ENCODE measurements at places on chromosomes 5 and 9.

DNA sequence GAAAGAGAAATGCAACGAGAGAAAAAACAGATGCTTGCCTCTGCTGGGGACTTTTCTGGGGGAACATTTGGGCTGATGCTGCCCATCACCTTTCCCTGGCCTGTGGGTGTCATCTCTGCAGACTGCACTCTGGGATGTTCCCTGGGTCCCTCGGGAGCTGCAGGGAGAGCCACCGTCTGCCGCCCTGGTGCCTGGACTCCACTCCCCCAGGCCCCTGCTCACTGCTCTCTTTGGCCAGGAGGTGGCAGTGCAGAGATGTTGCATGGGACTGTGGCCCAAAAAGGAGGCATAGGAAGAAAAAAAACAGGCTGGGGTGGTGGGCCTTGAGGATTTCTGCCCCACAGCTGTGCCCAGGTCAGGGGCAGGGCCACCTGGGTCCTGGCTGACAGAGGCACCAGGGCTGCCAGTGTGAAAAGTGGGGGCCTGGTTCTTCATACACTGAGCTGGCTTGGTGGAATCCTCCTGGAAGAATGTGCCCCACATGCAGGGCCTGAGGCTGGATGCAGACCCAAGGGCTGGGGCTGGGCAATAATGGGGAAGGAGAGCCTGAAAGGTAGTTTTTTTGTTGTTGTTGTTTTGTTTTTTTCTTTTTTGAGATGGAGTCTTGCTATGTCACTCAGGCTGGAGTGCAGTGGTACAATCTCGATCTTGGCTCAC is 353.6 kb downstream of the SLIT3 start:
- DNase-seq: no peak

DNA sequence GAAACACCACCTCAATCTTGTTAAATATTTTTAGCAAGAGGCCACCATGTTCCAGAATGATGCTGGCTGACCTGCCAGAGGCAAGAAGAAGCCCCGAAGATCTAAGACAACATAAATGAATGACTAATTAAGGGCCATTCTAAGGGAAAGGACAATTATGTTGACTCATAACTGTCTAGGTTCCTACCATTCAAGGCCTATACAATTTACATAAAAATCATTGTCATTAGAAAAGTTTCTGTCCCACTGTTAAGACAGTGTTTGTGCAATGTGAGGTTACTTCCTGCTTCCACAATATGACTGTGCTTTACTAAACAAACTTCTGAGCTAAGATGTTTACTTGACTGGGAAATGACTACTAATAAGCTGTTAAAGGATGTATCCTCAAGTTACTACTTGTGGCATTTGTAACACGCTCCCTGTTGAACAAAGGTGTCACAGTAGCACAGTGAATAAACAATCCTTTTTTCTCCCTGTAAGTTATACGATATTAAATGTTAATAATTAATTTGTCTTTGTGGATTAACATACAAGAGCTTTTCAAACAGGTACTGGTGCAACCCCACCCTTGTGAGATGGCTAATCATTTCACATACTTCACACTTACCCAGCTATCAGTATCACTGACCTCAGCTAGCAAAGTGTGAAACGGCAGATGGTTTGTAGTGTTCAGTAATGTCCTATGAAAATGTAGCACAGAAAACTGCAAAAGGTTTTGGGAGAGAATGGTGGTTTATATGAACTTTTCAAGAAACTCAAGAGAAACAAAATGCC is 195.8 kb downstream of the EFNA5 start:
- DNase-seq: no peak

- no peak for DNase-seq
Measured at GRCh38 chr9:126694206-126695081, 80.7 kb downstream of the LMX1B start.

GRCh38 chr5:157714596-157714864 is 16.7 kb upstream of the THG1L start:
- DNase-seq: no peak

DNA sequence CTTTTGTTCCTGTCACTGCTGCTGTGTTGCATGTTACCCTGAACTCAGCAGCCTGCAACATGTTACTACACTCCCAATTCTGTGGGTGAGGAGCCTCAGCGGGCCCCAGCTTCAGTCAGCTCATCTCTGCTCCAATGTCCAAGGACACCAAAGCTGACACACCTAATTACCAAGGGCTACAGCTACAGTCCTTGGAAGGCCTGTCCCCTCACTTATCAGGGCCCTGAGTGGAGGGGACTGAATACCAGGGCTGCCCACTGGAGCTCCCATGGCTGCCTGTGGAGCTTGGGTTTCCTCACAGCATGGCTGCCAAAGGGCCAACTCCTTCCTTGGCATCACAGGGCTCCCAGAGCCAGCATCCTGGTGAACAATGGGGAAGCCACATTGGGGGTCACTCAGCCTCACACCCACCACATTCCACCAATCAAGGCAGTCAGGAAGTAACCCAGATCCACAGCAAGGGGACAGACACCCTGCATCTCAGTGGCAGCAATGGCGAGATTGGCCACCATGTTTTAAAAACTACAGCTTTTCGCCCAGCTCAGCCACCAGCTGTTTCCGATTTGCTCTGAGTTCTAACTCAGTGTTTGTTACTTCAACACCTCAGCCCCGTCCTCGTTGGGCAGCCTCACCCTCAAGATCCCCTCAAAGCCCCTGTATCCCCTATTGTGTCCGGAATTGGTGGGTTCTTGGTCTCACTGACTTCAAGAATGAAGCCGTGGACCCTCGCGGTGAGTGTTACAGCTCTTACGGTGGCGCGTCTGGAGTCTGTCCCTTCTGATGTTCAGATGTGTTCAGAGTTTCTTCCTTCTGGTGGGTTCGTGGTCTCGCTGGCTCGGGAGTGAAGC is 18.9 kb downstream of the SEMA4D start:
- no peak for DNase-seq

DNA sequence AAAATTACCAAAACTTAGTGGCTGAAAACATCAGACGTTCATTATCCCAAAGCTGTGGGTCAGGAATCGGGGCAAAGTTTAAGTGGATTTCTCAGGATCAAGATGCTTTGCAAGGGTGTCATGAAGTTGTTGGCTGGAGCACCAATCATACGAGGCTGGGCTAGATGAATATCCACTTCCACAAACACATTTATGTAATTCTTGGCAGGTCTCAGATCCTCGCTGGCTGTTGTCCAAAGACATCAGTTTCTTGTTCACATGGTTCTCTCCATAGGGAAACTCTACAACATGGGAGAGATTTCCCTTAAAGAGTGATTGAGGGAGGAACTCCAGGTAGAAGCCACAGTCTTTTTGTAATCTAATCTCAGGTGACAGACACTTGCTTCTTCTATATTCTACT is 20.2 kb upstream of the CCDC192 start:
- DNase-seq: no peak

- DNase-seq: no peak
Measured at GRCh38 chr5:111225926-111226325, 1.7 kb downstream of the CAMK4 start.

- DNase-seq: no peak
Measured at GRCh38 chr5:152271420-152271819, 133.7 kb downstream of the NMUR2 start.

GRCh38 chr5:136439367-136439766 is 74.0 kb upstream of the TRPC7 start:
- no peak for DNase-seq

DNA sequence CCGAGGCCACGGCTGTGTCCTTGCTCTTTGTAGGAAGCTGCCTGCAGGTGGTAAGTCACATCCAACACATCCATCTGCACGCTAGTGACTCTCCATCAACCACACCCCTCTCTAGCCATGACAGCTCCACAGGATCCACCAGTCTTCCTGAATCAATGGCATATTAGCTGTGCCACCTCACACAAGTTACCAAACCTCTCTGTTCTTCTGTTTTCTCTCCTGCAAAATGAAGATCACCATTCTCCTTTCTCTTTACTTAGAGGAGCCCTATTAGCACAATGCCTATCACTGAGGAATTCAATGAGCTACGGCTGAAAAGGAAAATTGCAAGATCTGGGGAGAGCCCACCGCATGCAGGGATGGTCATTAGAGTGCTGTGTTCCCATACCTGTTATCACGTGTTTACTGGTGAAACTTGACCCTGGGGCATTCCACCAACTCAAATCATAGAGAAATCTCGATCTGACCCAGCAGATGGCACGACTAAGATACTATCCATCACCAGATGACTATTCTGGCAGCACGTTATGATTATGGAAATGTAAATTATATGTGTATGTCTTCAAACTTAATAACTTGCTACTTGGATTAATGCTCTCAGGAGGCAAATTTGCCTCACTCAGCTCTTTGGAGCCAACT is 20.9 kb downstream of the WHRN start:
- DNase-seq: no peak

GRCh38 chr5:173413471-173413982 is 85.3 kb upstream of the STC2 start:
- DNase-seq: no peak

- DNase-seq: no peak
Measured at GRCh38 chr5:175654807-175655206, 3.1 kb upstream of the HRH2 start.

DNA sequence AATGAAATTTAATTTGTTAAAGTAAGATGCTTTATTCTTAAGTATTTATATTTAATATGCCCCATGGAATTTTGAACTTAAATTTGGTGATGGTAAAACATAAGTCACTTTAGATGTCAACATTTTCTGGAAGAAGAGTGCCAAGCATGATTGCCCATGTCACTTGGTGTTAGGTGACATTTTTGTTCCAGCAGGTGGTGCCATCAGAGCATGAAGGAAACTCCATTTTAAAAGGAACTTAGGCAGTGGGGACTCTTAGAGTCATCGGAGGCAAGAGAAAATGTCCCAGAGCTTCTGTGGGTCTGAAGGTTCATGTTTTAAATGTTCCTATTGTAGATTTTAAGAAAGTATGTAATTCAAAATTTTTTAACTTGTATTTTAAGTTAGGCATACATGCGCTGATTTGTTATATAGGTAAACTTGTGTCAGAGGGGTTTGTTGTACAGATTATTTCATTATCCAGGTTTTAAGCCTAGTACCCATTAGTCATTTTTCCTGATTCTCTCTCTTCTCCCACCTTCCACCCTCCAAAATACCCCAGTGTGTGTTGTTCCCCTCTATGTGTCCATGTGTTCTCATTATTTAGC is 789.3 kb downstream of the SEMA5A start:
- DNase-seq: no peak

- DNase-seq: no peak
Measured at GRCh38 chr9:90507621-90508020, 135.0 kb downstream of the DIRAS2 start.

DNA sequence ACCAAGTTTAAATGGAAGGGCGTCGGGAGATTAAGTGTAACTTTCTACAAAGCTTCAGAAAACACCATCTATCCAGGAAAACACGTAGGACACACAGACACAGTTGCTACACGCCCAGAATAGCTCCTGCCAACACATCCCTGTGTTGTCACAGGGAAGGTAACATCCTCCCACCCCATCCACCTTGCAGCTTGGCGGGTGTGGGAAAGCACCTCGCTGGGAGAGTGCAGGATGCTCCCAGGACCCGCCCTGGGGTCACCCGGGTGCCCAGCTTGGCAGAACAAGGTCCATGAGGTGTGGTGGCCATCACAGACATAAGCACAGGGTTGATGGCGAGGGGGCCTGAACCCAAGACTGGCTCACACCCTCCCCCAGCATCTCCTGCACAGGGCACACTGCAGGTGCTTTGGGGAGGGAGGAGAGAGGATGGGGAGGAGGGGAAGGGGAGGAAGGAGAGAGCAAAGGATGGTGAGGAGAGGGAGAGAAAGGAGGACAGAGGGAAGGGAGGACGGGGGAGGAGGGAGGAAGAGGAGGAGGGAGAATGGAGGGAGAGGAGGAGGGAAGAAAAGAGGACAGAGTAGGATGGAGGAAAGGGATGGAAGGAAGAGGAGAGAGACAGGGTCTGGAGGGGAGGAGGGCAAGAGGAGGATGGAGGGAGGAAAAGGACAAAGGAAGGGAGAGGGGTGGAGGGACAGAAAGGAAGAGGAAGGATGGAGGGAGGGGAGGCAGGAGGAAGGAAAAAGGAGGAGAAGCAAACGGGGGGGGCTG is 37.2 kb downstream of the GOLM1 start:
- DNase-seq: no peak

DNA sequence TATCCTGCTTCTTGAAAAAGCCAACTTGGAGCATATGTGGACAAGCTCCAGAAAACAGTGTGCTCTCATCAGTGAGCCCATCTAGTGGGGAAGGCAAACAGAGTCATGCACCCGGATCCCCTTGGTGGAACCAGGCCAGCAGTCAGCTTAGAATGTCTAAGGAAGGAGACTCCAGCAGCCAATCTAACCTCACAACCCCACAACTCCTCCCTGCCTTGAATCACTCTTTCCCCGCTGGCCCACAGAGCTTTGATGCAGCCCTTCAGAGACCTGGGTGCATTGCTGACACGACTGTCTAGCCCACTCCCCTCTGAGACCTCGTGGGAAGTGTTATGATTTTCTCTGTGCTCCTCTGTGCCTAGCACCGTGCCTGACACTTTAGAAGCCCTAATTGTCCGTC is 623.7 kb downstream of the BNC2 start:
- DNase-seq: no peak

- peak; percentile 29 for DNase-seq
Measured at GRCh38 chr5:73215891-73216610, 43.1 kb downstream of the TMEM174 start.

- no peak for DNase-seq
Measured at GRCh38 chr5:94240993-94241651, 377.3 kb downstream of the KIAA0825 start.

DNA sequence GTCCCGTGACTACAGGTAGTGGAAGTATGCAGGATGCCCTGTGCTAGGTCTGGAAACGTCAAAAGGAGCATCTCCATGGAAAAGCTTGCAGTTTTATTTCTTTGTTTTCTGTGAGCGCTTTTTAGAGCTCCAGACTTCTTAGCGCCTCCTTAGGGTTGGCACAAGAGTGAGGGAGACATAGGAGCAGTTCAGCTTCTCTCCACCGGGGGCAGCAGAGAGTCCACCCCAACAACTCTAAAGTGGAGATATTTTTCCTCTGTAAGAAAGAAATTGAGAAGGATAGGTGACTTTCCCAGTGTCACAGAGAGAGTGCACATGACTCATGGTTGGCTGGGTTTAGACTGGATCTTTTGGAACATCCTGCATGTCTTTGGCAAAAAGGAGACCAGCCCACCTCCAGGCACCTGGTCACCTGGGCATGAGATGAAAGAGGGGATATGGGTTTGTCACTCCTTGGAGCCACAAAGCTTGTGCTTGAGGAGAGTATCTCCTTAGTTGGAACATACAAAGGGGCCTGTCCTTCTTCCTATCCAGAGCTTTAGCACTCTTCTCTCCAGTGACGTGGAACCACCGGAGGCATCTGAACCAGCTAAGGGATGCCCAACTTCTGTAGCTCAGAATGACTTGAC is 637.7 kb downstream of the SEMA5A start:
- no peak for DNase-seq

Data from stimulated activated CD8-positive, alpha-beta memory T cell treated with anti-CD3 and anti-CD28 coated beads, Interleukin-12 subunit alpha, Interleukin-12 subunit beta, amount 100 ng/mL, for 1 hour (primary cell).